ENCODE measurements at places on chromosomes 16 and 17. TPM values are rescaled to one million over a fixed set of nuclear protein-coding genes. Genes with fewer than 3 reads are reported as not detected.

SYT17 gene
- not detected for total RNA-seq

TBC1D3 gene
- total RNA-seq: not detected

CCL1 gene
- total RNA-seq: 55.3 TPM

PERCC1 gene
- 0.48 TPM for total RNA-seq

KRT10 gene
- total RNA-seq: 57.5 TPM

CNTNAP4 gene
- not detected for total RNA-seq

PDE6G gene
- 1.9 TPM for total RNA-seq

C1QTNF1 gene
- 0.22 TPM for total RNA-seq

CCDC92B gene
- total RNA-seq: 0.07 TPM

ITGB3 gene
- total RNA-seq: 0.07 TPM

SPATA22 gene
- not detected for total RNA-seq

HSD3B7 gene
- total RNA-seq: 2.1 TPM

FXR2 gene
- 45.9 TPM for total RNA-seq

NOS2 gene
- not detected for total RNA-seq

KRTAP3-2 gene
- not detected for total RNA-seq

GPR139 gene
- total RNA-seq: not detected

CARHSP1 gene
- total RNA-seq: 52.6 TPM

GSG1L gene
- 0.18 TPM for total RNA-seq

COX11 gene
- 54.8 TPM for total RNA-seq

IL17C gene
- 0.22 TPM for total RNA-seq

PMP22 gene
- 0.60 TPM for total RNA-seq

SLC47A2 gene
- not detected for total RNA-seq

CTRL gene
- total RNA-seq: 4.1 TPM

TEX14 gene
- 0.11 TPM for total RNA-seq

CD300LB gene
- total RNA-seq: not detected

BRIP1 gene
- 11.3 TPM for total RNA-seq

GALK1 gene
- total RNA-seq: 39.7 TPM

RNF40 gene
- 157 TPM for total RNA-seq

HBA2 gene
- total RNA-seq: not detected

GINS2 gene
- total RNA-seq: 68.7 TPM

MMP15 gene
- total RNA-seq: 1.1 TPM

SLC35G6 gene
- not detected for total RNA-seq

CTRB1 gene
- total RNA-seq: not detected

PRSS8 gene
- not detected for total RNA-seq

CSH1 gene
- total RNA-seq: not detected

KRT20 gene
- total RNA-seq: not detected

MAP2K6 gene
- total RNA-seq: 1.9 TPM

ABCC11 gene
- 0.22 TPM for total RNA-seq

KRT32 gene
- not detected for total RNA-seq

NGFR gene
- total RNA-seq: 0.15 TPM

MEIOB gene
- total RNA-seq: not detected

G6PC1 gene
- total RNA-seq: not detected

PCGF2 gene
- 0.89 TPM for total RNA-seq

Measured in CD8-positive, alpha-beta memory T cell (primary cell).